ENCODE measurements at places on chromosomes 2 and 18.

DNA sequence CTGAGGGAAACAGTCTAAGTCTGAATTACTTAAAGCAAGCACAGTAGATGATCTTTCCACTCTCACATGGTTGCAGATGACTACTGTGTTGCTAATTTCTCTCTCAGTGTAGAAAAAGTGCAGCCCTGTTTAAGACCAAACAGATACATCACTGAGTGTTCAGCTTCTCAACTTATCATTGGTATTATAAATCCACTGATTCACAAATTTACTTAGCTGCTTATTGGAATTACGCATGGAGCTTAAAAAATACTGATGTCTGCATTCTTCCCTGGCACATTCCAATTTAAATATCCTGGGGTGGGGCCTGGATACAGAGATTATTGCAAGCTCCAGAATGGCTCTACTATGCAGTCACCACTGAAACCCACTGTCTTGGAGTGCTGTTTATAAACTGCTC is 411.2 kb downstream of the RND3 start:
- no peak overlapping the region for H3K4me3 ChIP-seq
- no peaks in the 10 kb centered on the region for H3K4me1 ChIP-seq
- no peaks in the 10 kb centered on the region for H3K36me3 ChIP-seq
- no peaks in the 10 kb centered on the region for H3K27me3 ChIP-seq

- H3K4me1 ChIP-seq = no peaks in the 10 kb centered on the region
- peak; percentile 37 for DNase-seq
- H3K27ac ChIP-seq = no peak overlapping the region
- no peak overlapping the region for H3K4me3 ChIP-seq
- H3K27me3 ChIP-seq = no peaks in the 10 kb centered on the region
- H3K36me3 ChIP-seq = no peaks in the 10 kb centered on the region
These were observed 8.2 kb upstream of the SMARCAL1 start for GRCh38 chr2:216404010-216404618.

- no peaks in the 10 kb centered on the region for H3K27me3 ChIP-seq
- DNase-seq = no peak
- peaks cover 13% of the 10 kb centered on the region for H3K4me1 ChIP-seq
- no peak overlapping the region for H3K27ac ChIP-seq
These were observed 2.5 kb downstream of the ATP9B start for GRCh38 chr18:79071503-79072210.

DNA sequence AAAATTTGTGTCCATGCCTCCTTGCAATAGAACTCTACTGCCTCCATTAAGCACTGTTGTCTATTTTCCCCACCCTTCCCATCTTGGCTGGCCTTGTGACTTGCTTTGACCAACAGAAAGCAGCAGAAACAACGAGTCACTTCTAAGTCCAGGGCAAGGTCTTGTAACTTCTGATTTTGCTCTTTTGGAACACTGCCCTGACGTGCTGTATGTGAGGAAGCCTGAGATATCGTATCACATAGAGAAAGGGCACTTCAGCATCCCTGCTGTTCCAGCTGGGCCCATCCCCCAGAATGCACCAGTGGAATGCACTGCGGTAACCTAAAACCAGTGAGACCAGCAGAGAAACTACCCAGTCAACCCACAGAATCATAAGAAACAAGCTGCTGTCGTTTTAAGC is 28.1 kb downstream of the NCKAP1 start:
- no peak overlapping the region for H3K27ac ChIP-seq
- H3K4me3 ChIP-seq = no peak overlapping the region
- H3K36me3 ChIP-seq = no peaks in the 10 kb centered on the region
- H3K27me3 ChIP-seq = no peaks in the 10 kb centered on the region
- H3K4me1 ChIP-seq = peaks cover 4% of the 10 kb centered on the region

DNA sequence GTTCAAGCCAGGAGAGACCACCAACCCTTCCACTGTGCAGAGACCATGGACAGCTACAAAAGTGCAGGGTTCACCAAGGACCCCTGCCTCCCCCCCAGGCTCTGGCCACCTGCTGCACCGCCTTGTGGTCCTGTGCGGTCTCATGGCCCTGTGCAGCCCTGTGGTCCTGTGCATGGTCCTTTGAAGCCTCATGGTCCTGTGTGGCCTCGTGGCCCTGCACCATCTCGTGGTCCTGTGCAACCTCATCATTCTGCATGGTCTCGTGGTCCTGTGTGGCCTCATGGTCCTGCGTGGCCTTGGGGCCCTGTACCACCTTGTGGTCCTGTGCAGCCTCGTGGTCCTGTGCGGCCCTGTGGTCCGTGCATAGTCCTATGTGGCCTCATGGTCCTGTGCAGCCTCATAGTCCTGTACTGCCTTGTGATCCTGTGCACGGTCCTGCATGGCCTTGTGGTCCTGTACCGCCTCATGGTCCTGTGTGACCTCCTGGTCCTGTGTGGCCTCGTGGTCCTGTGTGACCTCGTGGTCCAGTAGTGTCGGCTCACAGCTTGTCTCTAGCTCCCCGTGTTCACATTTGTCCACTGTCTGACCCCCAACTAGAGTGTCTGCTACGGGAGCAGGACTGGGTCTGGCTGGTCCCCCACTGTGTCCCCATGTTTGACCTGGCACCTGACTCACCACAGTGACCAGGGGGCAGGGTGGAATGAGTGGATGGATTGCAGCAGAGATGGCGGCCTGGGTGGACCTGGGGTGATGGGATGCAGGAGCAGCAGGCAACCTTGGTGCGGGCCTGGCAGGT is 20.0 kb upstream of the OTOS start:
- no peaks in the 10 kb centered on the region for H3K36me3 ChIP-seq
- no peak overlapping the region for H3K27ac ChIP-seq
- H3K4me3 ChIP-seq = no peak overlapping the region
- DNase-seq = no peak
- H3K27me3 ChIP-seq = no peaks in the 10 kb centered on the region
- H3K4me1 ChIP-seq = no peaks in the 10 kb centered on the region

Data from upper lobe of left lung (tissue), 6 donors.